ENCODE measurements at places on chromosomes 13 and 19. TPM values are rescaled to one million over a fixed set of nuclear protein-coding genes. Genes with fewer than 3 reads are reported as not detected.

GRCh38 chr19:28242317-28242927 is 970.5 kb downstream of the UQCRFS1 start:
- DNase-seq, result peak; percentile 63

ZSCAN4 gene
- total RNA-seq, result not detected

DNA sequence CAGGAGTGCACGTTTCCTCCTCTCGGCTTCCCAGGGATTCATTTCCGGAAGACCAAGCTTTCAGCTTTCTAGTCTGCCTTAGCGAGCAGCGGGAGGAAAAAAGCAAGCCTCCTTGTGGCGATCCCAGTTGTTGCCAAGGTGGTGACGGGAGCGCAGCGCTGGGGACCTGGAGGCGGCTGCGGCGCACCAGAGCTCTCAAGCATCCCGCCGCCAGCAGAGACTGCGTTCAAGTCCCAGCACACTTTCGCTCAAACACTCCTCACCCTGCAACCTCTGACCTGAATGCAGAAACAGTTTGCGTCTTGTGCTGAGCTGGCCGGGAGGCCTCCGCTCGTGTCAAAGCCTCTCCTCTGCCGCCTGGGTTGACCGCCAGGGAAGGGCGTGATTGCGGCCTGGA is 4.9 kb downstream of the GSX1 start:
- peak; percentile 22 for DNase-seq

PTPRH gene
- total RNA-seq, result 38.1 TPM

GRCh38 chr19:33815380-33816340 is 19.0 kb downstream of the KCTD15 start:
- DNase-seq, result no peak

ZNF224 gene
- 17.7 TPM for total RNA-seq

- no peak for DNase-seq
These were observed 14.3 kb downstream of the ERICH4 start for GRCh38 chr19:41457241-41457640.

DNA sequence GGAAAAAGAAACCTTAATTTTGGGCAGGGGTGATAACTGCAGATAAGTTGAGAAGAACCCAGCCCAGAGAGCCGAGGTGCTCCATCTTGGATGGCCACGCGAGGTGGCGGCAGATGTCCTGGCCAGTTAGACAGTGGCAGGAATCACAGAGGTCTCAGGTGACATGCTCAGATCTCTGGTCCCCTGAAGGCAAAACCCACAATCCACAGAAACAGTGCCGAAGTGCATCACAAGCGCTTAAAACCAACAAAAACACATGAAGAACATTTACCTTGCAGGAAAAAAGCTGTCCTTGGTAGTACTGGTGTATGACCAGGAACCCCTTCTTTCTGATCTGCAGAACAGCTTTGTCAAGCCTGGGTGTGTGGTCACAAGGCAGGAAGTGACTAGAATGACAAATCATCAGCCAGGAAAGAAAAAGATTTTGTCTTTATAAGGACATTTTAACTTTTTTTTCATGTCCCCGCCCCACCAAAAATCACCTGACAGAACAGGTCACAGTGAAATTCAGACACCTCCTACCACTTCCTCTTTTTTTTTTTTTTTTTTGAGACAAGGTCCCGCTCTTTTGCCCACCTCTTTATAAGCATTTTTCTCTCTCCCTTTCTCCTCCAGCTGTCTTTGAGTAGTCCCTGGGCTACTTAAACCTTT is at the start of gene LCP1:
TSS of gene LCP1 (minus strand) at position 338 of the 651 bp plus-strand sequence. CDS start 22,515 bp downstream, outside the sequence.
- DNase-seq, result no peak

DNA sequence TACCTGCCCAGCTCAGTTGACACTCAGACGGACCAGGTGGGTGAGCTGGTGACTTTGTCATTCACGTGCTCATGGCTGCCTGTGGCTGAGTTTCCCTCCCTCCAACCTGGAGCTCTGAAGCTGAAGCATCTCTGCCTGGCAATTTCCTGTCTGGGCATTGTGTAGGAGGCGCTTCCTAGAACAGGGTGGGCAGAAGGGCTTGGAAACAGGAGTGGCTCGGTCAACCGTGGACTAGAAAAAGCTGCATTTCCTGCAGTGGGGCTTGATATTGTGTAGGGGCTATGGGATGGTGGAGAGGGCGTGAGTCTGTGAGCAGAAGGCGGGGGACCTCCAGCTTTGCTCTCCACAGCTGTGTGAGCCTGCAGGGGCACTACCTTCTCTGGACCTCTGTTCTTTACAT is 278.3 kb downstream of the TEX29 start:
- DNase-seq, result no peak

VSTM2B gene
- not detected for total RNA-seq

PRR12 gene
- 0.87 TPM for total RNA-seq

LYPD3 gene
- 0.59 TPM for total RNA-seq

- no peak for DNase-seq
These were observed 2.3 kb downstream of the DDA1 start for GRCh38 chr19:17311455-17312188.

DCLK1 gene
- total RNA-seq, result 35.6 TPM

DNA sequence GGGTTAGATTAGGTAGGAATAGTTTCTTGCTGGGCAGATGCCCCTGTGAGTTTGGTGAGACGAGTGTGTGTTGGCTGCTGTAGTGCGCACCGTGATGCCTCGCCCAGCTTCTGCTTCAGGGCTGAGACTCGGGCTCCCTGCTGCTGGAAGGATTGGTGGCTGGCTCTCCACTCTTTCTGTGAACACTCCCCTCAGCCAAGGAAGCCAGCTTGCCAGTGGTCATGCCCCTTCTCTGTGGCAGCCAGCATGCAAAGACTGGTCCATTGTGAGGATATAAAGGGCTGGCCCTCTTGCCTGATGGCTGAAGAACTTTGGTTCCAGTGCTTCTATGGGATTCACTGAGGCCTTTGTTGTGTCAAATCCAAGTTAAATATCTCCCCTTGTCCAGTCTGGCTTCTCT is 2.9 kb upstream of the HTR2A start:
- DNase-seq, result peak; percentile 28

- no peak for DNase-seq
These were observed 10.0 kb upstream of the IGFL3 start for GRCh38 chr19:46134527-46134926.

ZNF625 gene
- 1.6 TPM for total RNA-seq

- peak; percentile 36 for DNase-seq
These were observed 538 bp downstream of the LSM4 start for GRCh38 chr19:18322318-18322758.

- DNase-seq, result peak; percentile 6
These were observed 761.9 kb upstream of the SLITRK5 start for GRCh38 chr13:86909318-86909717.

USHBP1 gene
- not detected for total RNA-seq

DNA sequence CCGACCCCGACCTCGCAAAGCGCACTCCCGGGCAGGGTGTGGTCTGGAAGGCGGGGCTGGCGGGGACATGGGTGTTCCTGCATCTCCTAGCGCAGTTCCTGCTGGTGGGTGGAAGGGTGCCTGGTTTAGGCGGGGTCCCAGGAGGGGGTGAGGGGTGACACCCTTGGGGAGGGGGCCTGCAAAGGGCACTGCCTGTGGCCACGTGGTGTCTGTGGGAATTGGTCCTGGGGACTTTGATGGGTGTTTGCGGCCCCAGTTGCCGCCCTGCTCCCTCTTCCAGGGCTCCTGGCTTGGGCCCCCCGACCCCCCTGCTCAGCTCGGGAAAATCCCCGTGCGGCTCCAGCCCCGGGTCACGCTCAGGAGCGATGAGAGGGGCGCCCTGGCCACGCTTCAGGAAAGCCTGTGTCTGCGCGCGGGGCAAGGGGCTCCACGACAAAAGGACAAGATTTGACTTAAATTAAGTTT is 19.1 kb downstream of the WTIP start:
- DNase-seq, result no peak

DNA sequence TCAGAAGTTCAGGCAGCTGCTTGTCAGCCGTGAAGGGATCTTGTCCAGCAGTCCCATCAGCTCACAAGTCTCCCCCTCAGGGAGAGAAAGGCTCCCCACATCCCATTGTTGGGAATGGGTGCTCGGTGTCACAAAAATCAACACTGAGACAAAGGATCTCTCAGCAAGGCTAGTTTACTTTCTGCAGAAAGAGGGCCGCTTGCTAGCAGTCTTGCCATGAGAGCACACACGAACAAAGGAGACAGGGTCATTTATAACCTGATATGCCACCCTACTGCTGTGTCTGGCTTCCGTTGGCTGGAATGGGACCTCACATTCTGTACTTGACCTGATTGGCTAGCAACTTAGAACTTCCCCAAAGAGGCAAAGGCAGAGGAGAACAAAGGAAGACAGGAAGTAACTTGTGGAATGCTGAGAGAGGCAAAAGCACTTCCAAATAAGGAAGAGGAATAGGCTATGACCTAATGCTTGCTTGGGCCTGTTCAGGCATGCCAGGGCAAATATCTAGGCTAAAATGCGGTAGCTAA is 8.7 kb upstream of the IGFL3 start:
- peak; percentile 41 for DNase-seq

DNA sequence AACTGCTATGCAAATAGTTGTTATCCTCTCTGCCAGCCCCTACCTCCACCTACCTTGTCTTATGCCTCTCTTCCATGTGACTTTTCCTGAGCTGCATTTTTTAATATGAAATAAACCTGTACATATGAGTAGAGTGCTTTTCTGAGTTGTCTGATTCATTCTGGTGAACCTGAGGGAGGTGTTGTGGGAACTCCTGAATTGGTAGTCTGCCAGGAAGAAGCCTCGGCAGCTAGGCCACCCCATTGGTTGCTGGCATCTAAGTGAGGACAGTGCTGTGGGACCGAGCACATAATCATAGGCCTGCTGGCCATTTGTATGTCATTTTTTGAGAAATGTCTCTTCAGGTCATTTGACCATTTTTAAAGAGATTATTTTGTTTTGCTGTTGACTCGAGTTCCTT is 1146.8 kb downstream of the UQCRFS1 start:
- no peak for DNase-seq

LILRA1 gene
- not detected for total RNA-seq

GRCh38 chr13:111429064-111429558 is 108.7 kb downstream of the TEX29 start:
- DNase-seq, result peak; percentile 74

GRCh38 chr13:85236413-85236812 is 562.8 kb downstream of the SLITRK6 start:
- DNase-seq, result no peak

MICU2 gene
- total RNA-seq, result 66.9 TPM

- peak; percentile 34 for DNase-seq
These were observed 88.4 kb upstream of the ZNF492 start for GRCh38 chr19:22545751-22546150.

- no peak for DNase-seq
These were observed 407 bp upstream of the ZNF550 start for GRCh38 chr19:57560049-57560491.

IFNL1 gene
- not detected for total RNA-seq

GRCh38 chr13:18998389-18998788 is 183.2 kb downstream of the TUBA3C start:
- DNase-seq, result no peak

DNA sequence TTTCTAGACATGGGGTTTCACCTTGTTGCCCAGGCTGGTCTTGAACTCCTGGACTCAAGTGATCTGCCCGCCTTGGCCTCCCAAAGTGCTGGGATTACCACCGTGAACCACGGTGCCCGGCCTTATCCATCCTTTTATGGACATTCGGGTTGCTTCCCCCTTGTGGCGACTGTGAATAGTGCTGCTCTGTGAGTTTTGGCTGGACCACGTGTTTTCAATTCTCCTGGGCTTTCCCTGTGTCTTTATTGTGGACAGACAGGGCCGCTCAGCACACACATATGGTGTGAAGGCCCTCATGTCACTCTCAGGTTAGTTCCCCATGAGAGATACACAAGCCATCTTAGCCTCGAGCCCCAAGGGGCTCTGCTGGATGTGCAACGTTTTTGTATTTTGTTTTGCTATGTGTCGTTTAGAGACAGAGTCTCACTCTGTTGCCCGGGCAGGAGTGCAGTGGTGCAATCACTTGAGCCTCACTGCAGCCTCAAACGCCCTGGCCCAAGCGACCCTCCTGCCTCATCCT is 40.5 kb downstream of the MAU2 start:
- DNase-seq, result peak; percentile 91

DNA sequence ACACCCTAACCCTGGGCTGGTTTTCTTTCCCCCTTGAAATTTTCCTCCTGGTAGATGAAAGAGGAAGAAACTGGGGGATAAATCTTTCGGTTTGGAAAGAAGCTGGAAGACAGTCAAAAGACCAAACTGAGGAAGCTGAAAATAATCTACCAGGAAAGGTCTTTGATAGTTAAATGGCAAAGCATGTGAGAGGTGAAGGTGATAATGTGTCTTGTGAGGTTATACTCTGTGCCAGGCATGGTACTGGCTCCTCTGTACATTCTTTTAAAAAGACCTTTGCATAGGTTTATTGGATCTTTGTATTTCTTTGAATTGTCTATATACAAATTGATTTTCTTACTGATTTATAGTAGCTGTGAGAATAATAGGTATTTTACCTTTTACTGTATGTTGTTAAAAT is 98.6 kb downstream of the FREM2 start:
- no peak for DNase-seq

- DNase-seq, result peak; percentile 47
These were observed 28.8 kb downstream of the EPN1 start for GRCh38 chr19:55703790-55704215.

GRCh38 chr13:33182729-33183128 is 102.8 kb downstream of the STARD13 start:
- no peak for DNase-seq

DNA sequence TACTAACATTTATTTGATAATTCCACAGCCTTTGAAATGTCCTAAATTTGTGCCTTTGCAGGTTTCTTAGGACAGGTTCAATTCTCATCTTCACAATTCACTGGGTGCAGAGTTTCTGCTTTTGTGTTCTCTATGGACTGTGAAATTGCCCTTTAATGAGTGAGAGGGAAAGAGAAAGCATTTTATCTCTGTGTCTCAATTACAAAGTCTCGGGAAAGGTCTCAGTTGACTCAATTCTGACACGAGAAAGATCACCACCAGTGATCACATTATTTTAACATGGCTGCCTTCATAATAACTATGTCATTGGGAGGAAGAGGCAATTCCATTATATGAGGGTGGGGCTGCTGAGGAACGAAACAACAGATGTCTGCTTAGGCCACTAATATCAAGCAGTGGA is 26.2 kb upstream of the LRCH1 start:
- no peak for DNase-seq

DCUN1D2 gene
- 7.8 TPM for total RNA-seq
